ENCODE measurements at places on chromosomes 12 and 14.

DNA sequence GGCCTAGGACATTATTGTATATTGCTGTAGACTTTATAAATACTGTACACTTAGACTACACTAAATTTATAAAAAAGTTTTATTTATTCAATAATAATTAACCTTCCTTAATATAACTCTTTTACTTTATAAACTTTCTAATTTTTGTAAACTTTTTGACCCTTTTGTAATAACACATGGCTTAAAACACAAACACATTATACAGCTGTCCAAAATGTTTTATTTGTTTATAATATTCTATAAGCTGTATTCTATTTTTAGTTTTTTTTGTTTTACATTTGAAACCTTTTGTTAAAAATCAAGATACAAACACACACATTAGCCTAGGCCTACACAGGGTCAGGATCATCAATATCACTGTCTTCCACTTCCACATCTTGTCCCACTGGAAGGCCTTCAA lies 190.0 kb downstream of the BMP4 start:
- no peak for DNase-seq

- no peak for DNase-seq
Measured at GRCh38 chr12:42450248-42450647, 124.3 kb downstream of the PPHLN1 start.

DNA sequence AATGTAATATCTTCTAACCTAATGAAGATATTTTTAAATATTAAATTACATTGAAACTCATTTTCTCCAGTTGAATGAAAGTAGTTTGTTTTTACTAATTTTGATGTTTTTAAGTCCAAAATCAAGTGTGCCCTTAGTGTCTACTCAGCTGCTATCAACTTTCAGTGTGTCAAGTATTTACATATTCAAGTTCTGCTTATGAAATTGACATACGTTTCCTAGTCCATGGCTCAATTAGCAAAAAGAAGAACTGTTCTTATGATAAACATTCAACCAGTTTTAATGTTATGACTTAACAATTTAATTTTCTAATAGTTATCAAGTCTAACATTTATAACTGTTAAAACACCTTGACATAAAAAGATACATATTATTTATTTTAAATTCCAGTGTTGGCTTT lies 137.1 kb downstream of the DUSP6 start:
- DNase-seq: no peak

DNA sequence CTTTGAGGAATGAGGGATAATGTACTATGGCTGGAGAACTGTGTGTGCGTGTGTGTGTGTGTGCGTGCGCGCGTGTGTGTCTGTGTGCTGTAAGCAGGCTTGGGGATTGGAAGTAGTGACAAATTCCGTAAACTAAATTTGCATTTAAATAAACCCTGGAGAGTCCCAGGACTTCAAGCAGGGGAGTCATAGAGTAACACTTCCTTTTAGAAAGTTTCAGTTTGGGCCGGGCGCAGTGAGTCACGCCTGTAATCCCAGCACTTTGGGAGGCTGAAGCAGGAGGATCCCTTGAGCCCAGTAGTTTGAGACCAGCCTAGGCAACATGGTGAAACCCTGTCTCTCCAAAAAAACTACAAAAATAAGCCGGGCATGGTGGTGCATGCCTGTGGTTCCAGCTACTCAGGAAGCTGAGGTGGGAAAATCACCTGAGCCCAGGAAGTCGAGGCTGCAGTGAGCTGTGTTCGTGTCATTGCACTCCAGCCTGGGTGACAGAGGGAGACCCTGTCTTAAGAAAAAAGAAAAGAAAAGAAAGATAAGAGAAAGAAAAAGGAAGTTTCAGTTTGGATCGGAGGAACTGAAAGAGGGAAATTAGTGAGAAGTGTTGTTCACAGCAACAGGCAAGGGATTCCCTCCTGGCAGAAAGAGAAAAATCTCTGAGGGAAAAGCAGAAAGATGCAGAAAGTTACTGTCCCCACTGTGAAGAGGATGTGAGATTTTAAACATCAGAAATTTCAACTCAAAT lies 222.7 kb upstream of the SOX5 start:
- DNase-seq: no peak
